ENCODE measurements at places on chromosomes 1 and 21.

DNA sequence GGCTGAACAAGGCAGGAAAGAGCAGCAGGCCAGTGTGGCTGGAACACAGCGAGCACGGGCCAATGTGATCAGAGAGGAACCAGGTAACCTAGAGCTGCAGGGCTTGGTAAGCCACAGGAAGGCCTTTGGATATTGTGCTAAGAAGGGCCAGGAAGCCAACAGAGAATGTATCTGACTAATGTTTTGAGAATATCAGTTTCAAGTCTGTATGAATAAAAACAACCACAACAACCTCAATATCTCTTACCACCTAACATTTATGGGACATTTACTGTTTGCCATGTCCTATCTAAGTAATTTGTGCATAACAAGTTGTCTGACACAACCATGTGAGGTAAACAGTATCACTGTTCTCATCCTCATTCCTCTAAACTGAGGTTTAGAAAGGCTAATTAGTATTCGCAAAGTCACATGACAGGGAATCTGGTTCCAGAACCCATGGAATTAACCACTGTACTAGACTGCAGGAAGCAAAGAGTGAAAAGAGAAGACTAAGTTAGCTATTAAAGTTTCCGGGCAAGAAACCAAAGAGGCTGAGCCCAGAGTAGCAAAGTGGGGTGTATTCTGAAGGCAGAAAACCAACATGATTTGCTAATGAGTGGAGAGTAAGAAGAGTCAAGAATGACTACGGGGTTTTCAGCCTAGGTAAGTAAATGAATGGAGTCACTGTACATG lies 38.9 kb downstream of the SPRTN start:
- DNase-seq = no peak
- peaks cover 4% of the 10 kb centered on the region for H3K4me1 ChIP-seq
- no peak overlapping the region for H3K4me3 ChIP-seq
- no peak overlapping the region for H3K27ac ChIP-seq
- no peaks in the 10 kb centered on the region for H3K27me3 ChIP-seq

- H3K36me3 ChIP-seq = no peaks in the 10 kb centered on the region
- H3K4me1 ChIP-seq = no peaks in the 10 kb centered on the region
- DNase-seq = no peak
- no peak overlapping the region for H3K27ac ChIP-seq
These were observed 126.9 kb upstream of the GRIK3 start for GRCh38 chr1:37161171-37161570.

GRCh38 chr1:172002725-172003345 lies 161.5 kb downstream of the DNM3 start:
- no peaks in the 10 kb centered on the region for H3K36me3 ChIP-seq
- H3K27me3 ChIP-seq = no peaks in the 10 kb centered on the region
- H3K4me1 ChIP-seq = peaks cover 29% of the 10 kb centered on the region

DNA sequence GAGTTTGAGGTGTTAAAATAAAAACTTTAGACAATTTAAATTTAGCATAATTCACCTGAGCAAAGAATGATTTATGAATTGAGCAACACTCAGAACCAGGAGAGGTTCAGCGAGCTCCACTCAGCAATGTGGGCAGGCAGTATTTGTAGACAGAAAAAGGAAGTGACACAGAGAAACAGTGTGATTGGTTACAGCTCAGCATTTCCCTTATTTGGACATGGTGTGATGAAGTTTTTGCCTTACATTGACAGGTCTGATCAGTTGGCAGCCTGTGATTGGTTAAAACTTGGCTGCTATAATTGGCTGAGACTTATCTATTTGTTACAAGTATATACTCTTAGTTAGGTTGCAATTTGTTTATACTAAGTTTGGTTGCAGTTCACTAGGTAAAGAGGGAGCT lies 621.2 kb upstream of the PRMT6 start:
- DNase-seq = no peak
- no peak overlapping the region for H3K4me3 ChIP-seq
- H3K36me3 ChIP-seq = no peaks in the 10 kb centered on the region
- no peaks in the 10 kb centered on the region for H3K4me1 ChIP-seq

GRCh38 chr1:178039891-178040290 lies 54.0 kb upstream of the RASAL2 start:
- H3K27ac ChIP-seq = no peak overlapping the region
- H3K4me3 ChIP-seq = no peak overlapping the region
- H3K4me1 ChIP-seq = no peaks in the 10 kb centered on the region

GRCh38 chr1:225435957-225436392 lies 8.1 kb upstream of the LBR start:
- no peaks in the 10 kb centered on the region for H3K27me3 ChIP-seq
- H3K4me3 ChIP-seq = no peak overlapping the region
- H3K4me1 ChIP-seq = peaks cover 4% of the 10 kb centered on the region
- no peak for DNase-seq
- no peaks in the 10 kb centered on the region for H3K36me3 ChIP-seq

DNA sequence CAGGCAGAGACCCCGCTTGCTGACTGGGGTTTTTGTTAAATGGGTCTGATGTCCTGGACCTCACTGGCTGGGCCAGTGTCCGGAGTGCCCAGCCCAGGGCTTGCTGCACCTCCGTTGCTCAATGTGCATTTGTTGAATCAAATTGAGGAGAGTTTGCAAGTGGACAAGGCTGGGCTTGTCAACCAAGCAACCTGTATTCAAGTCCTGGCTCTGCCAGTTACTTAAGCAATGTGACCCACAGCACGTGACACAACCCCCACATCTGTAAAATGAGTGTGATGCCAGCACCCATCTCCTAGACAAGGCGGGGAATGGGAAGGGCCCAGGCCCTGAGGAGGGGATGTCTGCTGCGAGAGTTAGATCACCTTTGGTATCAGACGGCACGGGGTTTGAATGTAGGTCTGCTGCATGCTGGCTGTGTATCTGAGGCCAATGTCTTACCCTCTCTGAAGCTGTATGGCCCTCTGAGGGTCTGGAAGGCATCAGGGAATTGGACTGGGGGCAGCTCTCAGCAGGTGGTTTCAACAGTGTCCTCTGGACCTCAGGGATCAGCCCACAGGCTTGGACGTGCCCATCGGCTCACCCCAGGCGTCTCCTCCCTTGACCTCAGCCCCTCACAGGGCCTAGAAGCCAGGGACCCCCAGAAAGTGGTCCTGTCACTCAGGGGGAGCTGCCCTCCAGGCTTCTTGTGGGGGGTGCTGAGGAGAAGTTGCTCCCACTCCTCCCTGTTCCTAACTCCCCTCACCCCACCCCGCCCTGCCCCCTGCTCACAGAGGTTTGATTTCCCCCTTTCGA lies 51.0 kb upstream of the RUNX3 start:
- no peak for DNase-seq
- no peaks in the 10 kb centered on the region for H3K4me1 ChIP-seq
- no peaks in the 10 kb centered on the region for H3K36me3 ChIP-seq
- H3K27ac ChIP-seq = no peak overlapping the region
- peaks cover 11% of the 10 kb centered on the region for H3K27me3 ChIP-seq

DNA sequence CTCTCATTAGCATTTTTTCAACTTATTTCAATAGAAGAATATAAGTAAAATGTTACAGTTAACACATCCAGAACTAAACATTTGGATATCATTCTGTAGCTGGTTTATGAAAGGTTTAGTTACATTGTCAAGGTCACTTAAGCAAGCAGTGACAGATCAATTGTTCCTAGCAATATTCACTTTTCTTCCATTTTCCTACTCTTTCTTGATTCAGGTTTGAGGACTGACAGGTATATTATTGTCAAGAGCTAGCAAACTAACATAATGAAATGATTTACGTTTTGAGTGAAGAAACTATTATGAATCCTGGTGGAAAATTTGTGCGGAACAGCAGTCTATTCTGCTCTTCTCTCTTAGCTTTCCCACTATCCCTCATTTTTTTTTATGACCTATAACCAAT lies 220.4 kb upstream of the ADGRL4 start:
- no peak overlapping the region for H3K4me3 ChIP-seq
- no peak for DNase-seq

GRCh38 chr1:77560741-77561140 lies 121.7 kb downstream of the ZZZ3 start:
- peaks cover 19% of the 10 kb centered on the region for H3K4me1 ChIP-seq
- DNase-seq = no peak
- no peaks in the 10 kb centered on the region for H3K27me3 ChIP-seq
- peak overlapping the region; percentile 35 for H3K27ac ChIP-seq
- peaks cover 24% of the 10 kb centered on the region for H3K36me3 ChIP-seq

DNA sequence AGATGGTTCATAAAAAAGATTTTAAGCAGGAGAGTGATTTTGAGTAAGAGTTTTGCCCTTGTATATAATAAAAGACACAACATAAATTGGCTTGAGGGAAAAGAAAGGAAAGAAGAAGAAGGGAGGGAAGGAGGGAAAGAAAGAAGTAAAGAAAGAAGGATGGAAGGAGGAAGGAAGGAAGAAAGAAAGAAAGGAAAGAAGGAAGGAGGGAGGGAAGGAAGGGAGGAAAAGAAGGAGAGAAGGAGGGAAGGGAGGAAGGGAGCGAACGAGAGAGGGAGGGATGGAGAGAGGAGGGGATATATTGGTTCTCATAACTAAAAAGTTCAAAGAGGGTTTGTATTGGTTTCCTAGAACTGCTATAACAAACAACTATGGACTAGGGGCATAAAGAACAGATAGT lies 62.2 kb upstream of the PAX7 start:
- no peaks in the 10 kb centered on the region for H3K36me3 ChIP-seq
- H3K27me3 ChIP-seq = peaks cover 56% of the 10 kb centered on the region
- no peak overlapping the region for H3K27ac ChIP-seq
- no peaks in the 10 kb centered on the region for H3K4me1 ChIP-seq
- DNase-seq = no peak

- DNase-seq = peak; percentile 42
- H3K27me3 ChIP-seq = no peaks in the 10 kb centered on the region
- H3K27ac ChIP-seq = peak overlapping the region; percentile 99
- H3K4me1 ChIP-seq = peaks cover 30% of the 10 kb centered on the region
- H3K4me3 ChIP-seq = peak overlapping the region; percentile 96
- peaks cover 13% of the 10 kb centered on the region for H3K36me3 ChIP-seq
These were observed 455 bp downstream of the UCHL5 start for GRCh38 chr1:193058529-193059281.

- H3K27ac ChIP-seq = no peak overlapping the region
- H3K36me3 ChIP-seq = no peaks in the 10 kb centered on the region
- no peaks in the 10 kb centered on the region for H3K27me3 ChIP-seq
- DNase-seq = no peak
- H3K4me3 ChIP-seq = no peak overlapping the region
These were observed 88.0 kb downstream of the NTNG1 start for GRCh38 chr1:107228704-107229371.

- no peak for DNase-seq
- no peak overlapping the region for H3K27ac ChIP-seq
- peaks cover 16% of the 10 kb centered on the region for H3K36me3 ChIP-seq
- H3K4me1 ChIP-seq = no peaks in the 10 kb centered on the region
- H3K27me3 ChIP-seq = no peaks in the 10 kb centered on the region
- H3K4me3 ChIP-seq = no peak overlapping the region
These were observed 18.0 kb downstream of the NADK start for GRCh38 chr1:1760345-1760650.

DNA sequence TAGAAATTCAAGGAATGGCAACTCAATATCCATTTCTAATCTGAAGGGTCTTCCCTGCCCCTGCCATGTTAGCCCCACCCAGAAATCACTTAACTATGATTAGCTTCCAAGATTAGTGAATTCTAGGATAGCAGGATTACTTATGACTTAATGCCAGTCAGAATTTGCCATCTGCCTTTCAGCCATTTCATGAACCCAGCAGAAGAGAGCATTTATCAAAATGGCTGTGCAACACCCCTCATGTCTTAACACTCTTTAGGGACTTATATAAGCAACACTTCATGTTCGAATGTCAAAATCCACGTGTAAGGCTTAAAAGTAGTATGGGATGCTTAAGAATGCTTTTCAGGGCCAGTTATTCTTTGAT lies 288.5 kb downstream of the NFIA start:
- H3K36me3 ChIP-seq = peaks cover 7% of the 10 kb centered on the region
- no peaks in the 10 kb centered on the region for H3K27me3 ChIP-seq
- peak overlapping the region; percentile 92 for H3K27ac ChIP-seq
- H3K4me3 ChIP-seq = no peak overlapping the region
- no peak for DNase-seq

- no peaks in the 10 kb centered on the region for H3K27me3 ChIP-seq
- no peak for DNase-seq
- H3K27ac ChIP-seq = no peak overlapping the region
- H3K36me3 ChIP-seq = no peaks in the 10 kb centered on the region
- no peaks in the 10 kb centered on the region for H3K4me1 ChIP-seq
- no peak overlapping the region for H3K4me3 ChIP-seq
These were observed 9.9 kb downstream of the CD160 start for GRCh38 chr1:145729196-145729595.

- H3K27me3 ChIP-seq = no peaks in the 10 kb centered on the region
- no peak overlapping the region for H3K4me3 ChIP-seq
- H3K4me1 ChIP-seq = peaks cover 64% of the 10 kb centered on the region
- peak overlapping the region; percentile 27 for H3K27ac ChIP-seq
- DNase-seq = no peak
These were observed 52.9 kb downstream of the MRPS6 start for GRCh38 chr21:34126269-34126668.

DNA sequence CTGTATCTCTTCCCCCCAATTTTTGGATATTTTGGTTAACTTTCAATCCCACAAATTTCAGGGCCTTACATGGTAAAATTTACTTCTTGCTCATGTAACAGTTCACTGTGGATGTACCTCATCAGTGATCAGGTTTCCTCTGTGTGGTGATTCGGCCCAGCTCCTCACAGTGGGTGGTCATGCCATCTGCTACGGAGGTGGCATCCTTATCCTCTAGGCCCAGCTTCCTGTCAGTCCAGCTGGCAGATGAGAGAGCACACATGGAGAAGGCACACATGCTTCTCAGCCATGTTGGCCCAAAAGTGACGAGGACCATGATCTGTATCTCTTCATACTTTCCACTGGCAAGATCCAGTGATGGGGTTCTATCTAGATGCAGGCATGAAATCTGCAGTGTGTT lies 27.2 kb downstream of the PCBP3 start:
- no peak for DNase-seq
- H3K27me3 ChIP-seq = peaks cover 6% of the 10 kb centered on the region
- H3K27ac ChIP-seq = no peak overlapping the region
- no peaks in the 10 kb centered on the region for H3K4me1 ChIP-seq
- H3K4me3 ChIP-seq = no peak overlapping the region
